ENCODE measurements at places on chromosomes 7 and 10. TPM values are rescaled to one million over a fixed set of nuclear protein-coding genes. Genes with fewer than 3 reads are reported as not detected.

DNA sequence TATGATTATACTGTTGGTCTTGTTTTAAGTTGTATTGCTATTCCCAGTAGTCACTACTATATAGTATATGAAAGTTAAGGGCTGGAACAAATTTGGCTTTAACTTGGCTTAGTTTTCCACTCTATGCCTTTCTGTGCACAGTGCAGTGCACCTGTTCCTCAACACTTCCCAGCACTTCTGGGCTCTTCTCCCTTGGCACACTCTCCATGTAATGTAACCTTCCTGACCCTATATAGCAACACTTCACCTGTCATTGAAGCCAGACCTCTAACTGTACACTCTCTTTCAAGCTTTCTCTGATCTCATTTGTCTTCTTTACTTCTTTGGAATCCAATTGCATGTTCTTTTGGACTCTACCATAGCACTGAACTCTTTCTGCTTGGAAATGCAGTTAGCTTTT, 83.9 kb upstream of the SMIM30 start:
- no peak overlapping the region for H3K4me3 ChIP-seq
- no peaks in the 10 kb centered on the region for H3K36me3 ChIP-seq
- no peaks in the 10 kb centered on the region for H3K27me3 ChIP-seq
- DNase-seq, result no peak
- H3K27ac ChIP-seq, result no peak overlapping the region

DNA sequence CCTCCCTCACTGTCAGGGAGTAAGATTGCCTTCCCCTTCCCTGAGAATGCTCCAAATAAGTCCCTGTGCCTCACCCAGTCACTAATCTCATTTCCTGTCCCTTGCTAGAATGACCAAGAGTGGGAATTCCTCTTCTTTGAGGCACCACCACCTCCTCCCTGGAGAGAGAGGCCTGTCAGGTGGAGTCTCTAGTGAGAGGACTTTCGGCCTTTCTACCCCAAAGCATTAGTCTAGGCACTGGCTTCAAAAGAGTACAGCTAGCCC, 145.0 kb downstream of the PTPN20 start:
- H3K27ac ChIP-seq, result no peak overlapping the region
- H3K36me3 ChIP-seq, result no peaks in the 10 kb centered on the region
- no peaks in the 10 kb centered on the region for H3K27me3 ChIP-seq

The LGI1 gene
- 2.0 TPM for total RNA-seq

The ADCY1 gene
- total RNA-seq, result 1.2 TPM

- no peaks in the 10 kb centered on the region for H3K27me3 ChIP-seq
- no peaks in the 10 kb centered on the region for H3K36me3 ChIP-seq
- H3K27ac ChIP-seq, result no peak overlapping the region
- H3K4me3 ChIP-seq, result no peak overlapping the region
- no peak for DNase-seq
These were observed 32.8 kb upstream of the SLC18A3 start for GRCh38 chr10:49577182-49577925.

GRCh38 chr10:87991946-87992345, 128.5 kb downstream of the PTEN start:
- H3K36me3 ChIP-seq, result no peaks in the 10 kb centered on the region
- no peak for DNase-seq
- H3K27ac ChIP-seq, result no peak overlapping the region
- H3K27me3 ChIP-seq, result no peaks in the 10 kb centered on the region
- no peaks in the 10 kb centered on the region for H3K4me1 ChIP-seq
- no peak overlapping the region for H3K4me3 ChIP-seq

The CRYGN gene
- not detected for total RNA-seq

The SLC18A3 gene
- 4.6 TPM for total RNA-seq

The KLF14 gene
- not detected for total RNA-seq

DNA sequence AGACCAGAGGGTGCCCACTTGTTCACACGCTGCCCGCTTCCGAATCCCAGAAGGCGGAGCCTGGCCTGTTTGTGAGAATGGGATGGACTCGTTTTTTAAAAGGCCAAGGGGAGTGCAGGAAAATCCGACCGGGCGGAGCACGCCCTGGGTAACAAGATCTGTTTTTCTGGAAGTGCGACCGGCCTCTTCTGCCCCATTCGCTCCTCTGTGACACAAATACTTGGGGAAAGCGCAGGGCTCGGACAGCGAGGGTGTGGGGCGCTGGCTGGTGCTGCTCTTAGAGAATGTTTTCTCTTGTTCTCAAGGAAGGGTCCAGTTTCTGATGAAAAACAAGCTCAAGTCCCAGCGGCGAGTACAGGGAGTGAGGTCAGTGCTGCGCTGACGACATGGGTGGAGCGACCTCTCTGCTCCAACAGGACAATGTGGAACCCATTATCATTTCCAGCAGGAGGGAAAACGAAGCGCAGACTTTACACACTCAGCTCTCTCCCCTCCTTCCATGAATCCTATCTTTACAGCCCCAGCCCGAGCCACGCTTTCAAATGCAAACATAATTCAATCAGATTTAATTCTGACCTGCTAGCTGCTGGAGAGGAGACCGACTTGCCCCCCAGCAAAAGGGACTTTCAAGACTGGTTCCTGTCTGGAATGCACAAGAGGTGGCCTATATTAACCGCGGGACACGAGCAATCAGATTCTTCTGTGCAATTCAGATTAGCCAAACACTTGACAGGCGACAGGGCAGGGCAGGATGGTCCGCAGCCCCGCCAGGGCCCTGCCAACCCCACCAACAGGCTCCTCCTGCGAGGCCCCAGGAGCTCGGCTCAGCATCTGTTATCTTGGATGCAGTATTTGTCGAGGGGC, 1.1 kb downstream of the RADIL start:
- peak; percentile 41 for DNase-seq
- H3K4me1 ChIP-seq, result peaks cover 11% of the 10 kb centered on the region
- no peaks in the 10 kb centered on the region for H3K36me3 ChIP-seq
- peak overlapping the region; percentile 56 for H3K4me3 ChIP-seq
- H3K27ac ChIP-seq, result no peak overlapping the region
- H3K27me3 ChIP-seq, result peaks cover 2% of the 10 kb centered on the region
